NCI-H187 treated with DMSO at 0.1 percent for 48 hours (cell line): ENCODE measurements at places on chromosomes 3 and 15.

- DNase-seq: no peak
Measured at GRCh38 chr3:25023876-25024275, 404.2 kb upstream of the RARB start.

DNA sequence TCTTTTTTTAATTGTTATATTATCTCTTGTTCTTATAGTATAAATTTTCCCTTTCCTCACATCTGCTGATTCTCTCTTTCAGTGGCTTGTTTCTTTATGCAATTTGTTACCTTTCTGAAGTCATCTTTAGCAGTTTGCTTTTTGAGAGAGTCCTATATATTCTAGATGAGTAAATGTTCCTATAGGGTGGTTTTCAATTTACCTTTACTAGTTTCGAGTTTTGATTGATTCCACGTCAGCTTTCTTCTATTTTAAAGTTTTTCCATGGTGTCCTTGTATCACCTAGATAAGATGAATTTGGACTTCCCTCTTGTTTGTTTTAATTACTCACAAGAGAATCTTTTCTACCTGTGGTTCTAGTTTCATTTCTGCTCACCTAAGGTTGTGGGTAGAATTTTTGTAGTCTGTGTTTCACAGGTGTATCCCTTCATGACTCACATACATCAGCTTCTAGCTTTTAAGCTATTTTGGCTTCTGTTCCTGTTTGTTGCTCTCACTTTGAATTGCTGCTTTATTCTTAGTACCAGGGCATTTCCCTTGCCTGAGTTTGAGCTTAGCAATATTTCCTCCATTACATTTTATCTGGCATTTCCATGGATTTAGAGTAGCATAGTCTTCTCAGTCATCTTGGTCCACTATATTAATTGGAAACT is 6.4 kb downstream of the TEX9 start:
- DNase-seq: no peak

DNA sequence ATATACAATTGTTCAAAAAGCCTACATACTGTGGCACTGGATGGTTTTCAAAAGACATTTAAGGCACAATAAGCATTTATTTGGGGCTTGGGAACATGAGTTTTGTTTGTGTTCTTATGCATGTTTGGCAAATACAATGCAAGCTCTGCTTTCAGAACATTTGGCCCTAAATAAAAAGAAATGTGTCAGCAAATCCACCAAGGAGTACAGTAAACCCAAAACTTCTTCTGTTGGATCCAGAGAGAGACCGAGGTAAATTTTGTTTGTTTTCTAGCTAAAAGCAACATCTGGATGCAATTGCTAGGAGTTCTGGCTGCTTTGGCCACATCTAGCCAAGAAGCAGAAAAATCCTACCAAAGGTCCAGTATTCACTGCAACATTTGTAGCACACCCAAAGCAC is 168.8 kb downstream of the DCLK3 start:
- no peak for DNase-seq

GRCh38 chr3:156626104-156626503 is 48.3 kb upstream of the TIPARP start:
- peak; percentile 37 for DNase-seq

DNA sequence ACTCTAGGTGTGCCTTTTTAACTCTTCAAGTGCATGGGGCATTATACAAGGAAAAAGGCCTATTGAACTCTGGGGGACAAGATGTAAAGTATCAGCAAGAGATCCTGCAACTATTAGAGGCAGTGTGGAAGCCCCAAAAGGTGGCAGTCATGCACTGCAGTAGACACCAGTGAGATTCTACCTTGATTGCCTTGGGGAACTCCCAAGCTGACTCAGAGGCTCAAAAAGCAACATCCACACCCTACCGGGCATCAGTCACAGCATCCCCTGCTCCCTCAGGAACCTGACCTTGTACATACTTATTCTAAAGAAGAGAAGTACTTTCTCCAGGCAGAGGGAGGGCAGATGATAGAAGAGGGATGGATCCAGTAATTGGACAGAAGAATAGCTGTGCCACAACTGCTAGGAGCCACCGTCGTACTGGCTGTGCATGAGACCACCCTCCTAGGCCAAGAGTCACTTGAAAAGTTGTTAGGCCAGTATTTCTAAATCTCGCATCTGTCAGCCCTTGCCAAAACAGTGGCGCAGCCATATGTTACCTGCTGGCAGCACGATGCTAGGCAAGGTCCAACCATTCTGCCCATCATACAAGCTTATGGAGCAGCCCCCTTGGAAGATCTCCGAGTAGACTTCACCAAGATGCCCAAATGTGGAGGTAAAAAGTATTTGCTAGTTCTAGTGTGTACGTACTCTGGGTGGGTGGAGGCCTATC is 523.1 kb upstream of the FRG2C start:
- no peak for DNase-seq
